ENCODE measurements at places on chromosomes 5 and 9. TPM values are rescaled to one million over a fixed set of nuclear protein-coding genes. Genes with fewer than 3 reads are reported as not detected.

DNA sequence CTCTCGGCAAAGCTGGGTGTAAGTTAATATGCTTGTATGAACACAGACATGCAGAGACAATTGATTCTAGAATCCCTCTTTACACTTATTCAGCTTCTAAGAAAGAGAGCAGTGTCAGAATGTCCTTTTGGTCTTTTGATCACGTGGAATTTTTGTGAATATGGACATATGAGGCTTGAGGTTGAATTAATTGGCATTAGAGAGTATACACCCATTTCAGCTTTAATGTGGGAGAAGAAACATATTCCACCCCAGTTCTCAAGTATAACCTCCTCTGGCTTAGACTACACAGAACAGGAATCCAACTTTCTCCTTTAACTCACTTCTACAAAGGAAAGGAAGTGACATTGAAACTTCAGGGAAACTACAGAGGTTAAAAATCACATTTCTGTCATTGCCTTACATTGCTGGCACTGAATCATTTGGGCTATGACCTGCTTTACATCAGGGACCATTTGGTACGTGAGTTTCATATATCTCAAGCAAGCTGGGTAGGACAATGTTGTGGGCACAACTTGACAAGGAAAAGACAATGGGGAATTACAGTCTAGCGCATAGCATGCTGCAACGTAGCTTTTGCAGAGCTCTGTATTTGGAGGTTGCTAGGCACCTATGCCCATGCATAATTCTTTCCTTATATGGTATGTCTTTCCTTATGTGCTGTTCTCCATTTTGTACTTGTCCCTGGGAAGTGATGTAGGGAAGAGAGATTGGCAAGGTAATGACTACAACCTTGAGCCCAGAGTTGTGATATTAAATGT, 19.5 kb downstream of the DAB2 start:
- DNase-seq = no peak

DNA sequence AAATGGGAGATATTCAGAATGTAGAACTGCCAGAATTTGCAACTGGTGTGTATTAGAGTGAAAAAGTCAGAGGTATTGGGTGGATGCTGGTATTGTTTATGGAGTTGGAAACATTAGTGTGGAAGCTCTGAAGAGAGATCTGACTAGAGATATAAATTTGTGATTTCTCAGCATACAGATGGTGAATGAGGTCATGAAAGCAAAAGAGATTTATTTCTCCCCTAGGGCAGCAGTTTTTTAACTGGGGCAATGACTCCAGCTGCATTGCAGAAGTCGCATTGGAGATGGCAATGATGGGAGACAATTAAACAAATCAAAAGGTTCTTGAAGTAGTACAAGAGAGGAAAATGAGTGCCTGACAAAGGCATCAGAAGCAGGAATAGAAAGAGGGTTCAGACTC, 64.9 kb downstream of the CETN3 start:
- DNase-seq = no peak

- no peak for DNase-seq
These were observed 276.8 kb downstream of the ENC1 start for GRCh38 chr5:74363603-74364205.

The KCNV2 gene
- not detected for total RNA-seq

The PCDHGA3 gene
- total RNA-seq = 0.48 TPM
